Adrenal gland (tissue), 19 donors: ENCODE measurements at places on chromosomes 16 and 17.

DNA sequence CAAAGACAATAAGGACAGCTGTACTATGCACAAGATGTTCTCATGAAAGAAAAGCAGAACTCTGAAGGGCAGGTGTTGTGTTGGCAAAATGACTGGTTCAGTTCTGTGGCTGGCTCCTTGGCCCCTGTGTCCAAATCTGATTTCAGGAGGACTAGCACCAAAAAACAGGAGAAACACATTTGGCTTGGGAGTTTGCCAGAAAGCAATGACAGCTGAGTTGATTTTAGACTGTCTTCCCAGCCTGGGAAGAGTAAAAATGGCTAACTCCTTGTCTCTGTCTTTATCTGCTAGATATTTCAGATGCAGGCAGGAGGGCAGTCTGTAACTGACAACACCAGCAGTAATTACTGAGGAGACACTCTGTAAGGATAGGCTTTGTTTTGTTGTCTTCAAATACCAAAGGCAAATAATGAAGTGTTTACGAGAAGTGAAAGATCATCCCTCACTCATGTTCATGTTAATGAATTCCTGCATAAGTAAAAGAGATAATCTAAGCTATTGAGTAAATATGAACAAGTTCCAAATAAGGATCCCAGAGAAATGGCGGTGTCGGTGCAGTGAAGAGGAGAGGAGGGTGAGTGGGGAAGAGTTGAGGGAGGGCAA is 989.0 kb downstream of the CDH11 start:
- DNase-seq = no peak

GRCh38 chr16:50940275-50940854 is 198.5 kb downstream of the CYLD start:
- DNase-seq = no peak

- DNase-seq = no peak
Observed at GRCh38 chr17:27521281-27522027, 65.2 kb downstream of the KSR1 start.

GRCh38 chr16:49782405-49782804 is 73.5 kb downstream of the ZNF423 start:
- no peak for DNase-seq

- peak; percentile 35 for DNase-seq
Observed at GRCh38 chr17:50884439-50885311, 18.5 kb upstream of the TOB1 start.

GRCh38 chr17:29124925-29125273 is 55.3 kb downstream of the MYO18A start:
- peak; percentile 61 for DNase-seq

DNA sequence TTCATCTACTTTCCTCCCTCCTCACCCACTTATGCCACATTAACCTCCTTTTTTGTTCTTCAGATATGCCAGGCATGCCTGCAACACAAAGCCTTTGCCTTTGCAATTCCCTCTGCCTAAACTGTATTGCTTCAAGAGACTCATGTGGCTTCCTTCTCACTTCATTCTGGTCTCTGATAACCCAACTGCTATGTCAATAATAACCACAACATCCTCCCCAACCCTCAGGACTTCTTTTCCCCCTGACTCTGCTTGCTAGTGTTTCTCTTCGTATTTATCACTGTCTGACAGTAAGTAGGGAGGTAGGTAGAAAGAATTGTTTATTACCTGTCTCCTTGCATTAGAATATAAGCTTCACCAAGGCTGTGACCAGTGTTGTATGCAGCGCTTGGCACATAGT is 22.4 kb downstream of the RBL2 start:
- DNase-seq = no peak

- DNase-seq = peak; percentile 81
Observed at GRCh38 chr17:57995076-57995956, 7.3 kb upstream of the VEZF1 start.

- DNase-seq = peak; percentile 60
Observed at GRCh38 chr17:21034340-21035235, 8.2 kb downstream of the USP22 start.
